Liver (tissue), 10 donors: ENCODE measurements at places on chromosomes 13 and 19.
A peak's percentile ranks its signal among the peaks of the same experiment; 100 is the strongest.

GRCh38 chr13:25110956-25111584 is 15.1 kb downstream of the PABPC3 start:
- DNase-seq, result no peak

- peak; percentile 90 for DNase-seq
These were observed 6.4 kb downstream of the KMT5C start for GRCh38 chr19:55345818-55346724.

- DNase-seq, result no peak
These were observed 11.9 kb downstream of the NCAN start for GRCh38 chr19:19223636-19224035.

DNA sequence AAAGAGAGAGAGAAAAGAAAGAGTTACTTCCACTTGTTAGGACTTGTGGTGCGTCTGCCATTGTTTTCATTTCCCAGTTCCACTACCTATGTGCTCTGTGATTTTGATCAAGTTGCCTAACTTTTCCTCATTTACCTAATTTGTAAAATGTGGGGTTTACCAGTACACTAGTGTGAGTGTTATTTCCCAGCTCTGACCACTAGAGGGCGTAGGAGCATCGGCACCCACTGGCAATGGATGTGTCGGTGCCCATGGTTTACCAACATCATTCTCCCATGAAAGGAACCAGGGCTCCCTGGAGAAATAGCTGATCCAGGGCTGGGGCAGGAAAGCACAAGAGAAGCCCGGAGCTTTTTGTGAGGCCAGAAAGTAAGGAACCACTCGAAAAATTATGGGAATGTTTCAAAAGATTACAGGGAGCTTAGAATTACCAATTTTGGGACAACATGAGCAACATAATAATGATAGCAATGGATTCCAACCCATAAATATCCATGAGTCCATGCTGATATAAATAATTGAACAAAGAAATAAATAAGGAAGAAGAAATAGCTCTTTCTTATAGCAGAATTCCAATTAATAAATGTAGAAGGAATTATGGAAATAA is 15.1 kb upstream of the CEACAM4 start:
- DNase-seq, result peak; percentile 59

DNA sequence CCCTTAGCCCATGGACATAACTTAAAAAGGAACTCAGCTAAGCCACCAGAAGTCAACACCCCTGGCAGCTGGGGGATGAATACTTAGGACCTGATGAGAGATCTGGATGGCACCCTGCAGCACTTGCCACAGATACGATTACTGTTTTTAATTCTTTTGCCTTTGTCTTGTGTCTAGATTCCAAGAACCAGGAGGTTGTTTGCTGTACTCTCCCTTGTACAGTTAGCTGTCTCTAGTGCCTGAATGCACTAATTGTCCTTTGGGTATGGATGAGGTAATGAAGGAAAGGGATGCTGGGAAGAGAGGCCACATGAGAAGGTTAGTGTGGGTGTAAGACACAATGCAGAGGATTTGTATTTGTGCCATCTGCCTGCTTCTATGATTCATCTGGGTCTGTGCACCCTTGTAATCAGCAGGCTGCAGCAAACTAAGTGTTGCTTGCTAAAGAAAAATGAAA is 385.8 kb downstream of the KCNRG start:
- DNase-seq, result no peak

DNA sequence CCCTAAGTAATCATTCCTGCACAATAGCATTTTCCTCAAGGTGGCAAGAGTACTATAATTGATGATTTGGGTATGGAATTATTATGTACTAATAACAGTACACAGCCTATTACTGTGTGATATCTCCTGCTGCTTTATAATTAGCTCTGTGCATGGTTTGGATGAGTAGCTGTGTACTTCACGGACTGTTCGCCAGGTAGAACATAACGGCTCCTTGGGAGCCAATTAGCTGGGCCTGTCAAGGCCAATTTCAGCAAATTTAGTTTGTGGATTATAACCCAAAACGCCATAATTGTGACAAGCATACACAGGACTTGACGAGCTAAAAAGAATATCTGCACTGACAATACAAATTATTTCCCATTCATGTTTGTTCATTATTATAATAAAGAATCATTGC is 1584.2 kb downstream of the SLITRK1 start:
- DNase-seq, result no peak

DNA sequence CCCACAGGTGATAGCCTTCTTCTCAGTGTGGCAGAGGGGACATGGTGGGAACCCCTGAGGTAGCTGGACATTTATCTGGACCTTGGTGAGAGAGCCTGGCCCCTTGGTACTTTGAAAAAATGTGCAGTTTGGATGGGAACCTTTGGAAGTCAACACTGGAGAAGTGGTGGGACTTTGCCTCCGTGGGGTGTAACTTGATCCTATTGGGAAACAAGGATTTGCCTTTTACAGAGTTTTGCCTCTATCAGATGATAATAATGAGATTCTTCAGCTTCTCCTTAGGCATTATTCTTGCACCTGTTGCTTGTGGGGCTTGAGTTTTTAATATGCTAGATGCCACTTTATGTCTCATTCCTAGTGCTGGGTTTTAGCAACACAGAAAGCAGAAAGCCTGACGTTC is 99.0 kb downstream of the ERCC5 start:
- no peak for DNase-seq

DNA sequence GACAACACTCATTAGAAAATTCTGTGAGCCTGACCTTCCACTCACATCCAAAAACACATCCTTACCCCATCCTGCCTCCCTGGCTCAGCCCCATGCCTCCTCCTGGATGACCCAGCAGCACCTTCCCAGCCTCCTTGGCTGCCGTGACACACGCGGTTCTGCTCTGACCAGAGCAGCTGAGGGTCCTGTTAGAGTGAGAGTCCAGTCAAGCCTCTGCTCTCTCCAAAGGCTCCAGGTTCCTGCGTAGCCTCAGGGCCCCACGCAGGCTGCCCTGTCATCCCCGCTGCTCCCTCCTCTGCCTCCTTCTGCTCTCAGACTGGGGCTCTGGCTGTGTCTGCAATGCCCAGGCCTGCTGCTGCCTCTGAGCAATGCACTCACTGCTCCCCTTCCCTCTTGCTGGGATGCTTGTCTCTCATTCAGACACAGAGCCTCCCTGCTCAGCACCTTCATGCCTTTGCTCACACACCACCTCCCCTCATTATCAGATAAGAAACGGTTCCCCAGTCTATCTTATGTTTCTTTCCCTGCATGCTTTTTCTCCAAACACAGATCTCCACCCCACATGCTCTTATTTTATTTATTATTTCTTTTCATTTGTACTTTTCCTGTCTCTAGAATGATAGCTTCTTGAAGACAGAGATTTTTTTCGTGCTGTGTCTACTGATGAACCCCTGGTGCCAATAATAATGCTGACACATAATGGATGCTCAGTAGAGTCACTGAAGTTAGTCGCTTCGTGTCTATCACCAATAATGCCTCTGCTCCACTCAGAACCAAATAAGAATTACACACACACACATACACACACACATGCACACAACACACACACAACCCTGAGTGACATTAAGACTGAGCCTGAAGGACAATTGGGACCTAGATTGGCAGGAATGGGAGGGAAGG is 10.2 kb upstream of the SIGLEC6 start:
- peak; percentile 33 for DNase-seq

GRCh38 chr19:30686826-30687566 is 314.8 kb downstream of the ZNF536 start:
- DNase-seq, result no peak

DNA sequence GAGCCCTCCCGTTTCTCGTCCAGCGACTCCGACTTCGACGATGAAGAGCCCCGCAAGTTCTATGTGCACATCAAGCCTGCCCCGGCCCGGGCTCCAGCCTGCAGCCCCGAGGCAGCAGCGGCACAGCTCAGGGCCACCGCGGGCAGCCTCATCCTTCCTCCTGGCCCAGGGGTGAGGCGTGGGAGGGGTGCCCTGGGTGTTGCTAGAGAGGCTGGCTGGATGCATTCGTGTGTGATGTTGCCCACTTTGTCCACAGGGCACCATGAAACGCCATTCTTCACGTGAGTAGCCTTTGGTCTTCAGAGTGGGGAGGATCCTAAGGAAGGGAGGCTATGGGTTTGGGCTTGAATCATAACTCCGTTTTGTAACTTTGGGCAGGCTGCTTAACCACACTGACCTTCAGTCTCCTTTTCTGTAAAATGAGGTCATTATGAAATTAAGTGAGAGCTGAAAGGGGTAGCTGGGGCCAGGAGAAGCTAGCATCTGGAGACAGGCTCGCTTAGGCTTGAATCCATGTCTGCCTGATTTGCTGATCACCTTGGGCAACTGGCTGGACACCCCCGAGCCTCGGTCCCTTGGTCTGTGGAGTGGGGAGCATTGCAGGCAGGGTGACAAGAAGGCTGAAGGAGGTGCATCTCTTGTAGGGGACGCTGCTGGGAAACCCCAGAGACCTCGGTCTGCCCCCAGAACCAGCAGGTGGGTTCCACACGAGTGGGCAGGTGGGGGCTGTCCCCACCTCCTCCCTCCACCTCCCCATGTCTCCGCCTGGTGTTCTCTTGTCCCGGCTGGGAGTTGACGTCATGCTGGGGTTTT is 18.7 kb upstream of the B3GNT3 start:
- DNase-seq, result no peak

- DNase-seq, result no peak
These were observed 29.7 kb downstream of the MCF2L start for GRCh38 chr13:112998521-112999280.

- no peak for DNase-seq
These were observed 17.7 kb downstream of the SIAH3 start for GRCh38 chr13:45833663-45834375.

- no peak for DNase-seq
These were observed 5.3 kb downstream of the KLK10 start for GRCh38 chr19:51014242-51014641.

DNA sequence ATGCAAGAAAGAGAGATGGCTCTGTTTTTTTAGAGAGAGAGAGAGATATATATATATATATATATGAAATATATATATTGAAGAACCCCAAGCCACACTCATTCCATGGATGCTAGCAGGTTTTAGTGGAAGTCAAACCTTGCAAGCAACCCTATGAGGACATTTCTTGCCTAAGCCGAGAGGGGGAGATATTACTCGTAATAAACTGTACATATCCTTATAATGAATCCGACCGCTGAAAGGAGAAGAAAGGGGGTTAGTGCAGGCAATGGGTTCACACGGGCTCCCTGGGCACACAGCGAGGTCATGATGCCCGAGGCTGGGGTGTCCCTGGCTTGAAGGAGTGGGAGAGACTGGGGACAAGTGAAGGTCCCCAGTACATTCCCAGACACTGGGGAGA is 78.3 kb downstream of the IER2 start:
- no peak for DNase-seq

DNA sequence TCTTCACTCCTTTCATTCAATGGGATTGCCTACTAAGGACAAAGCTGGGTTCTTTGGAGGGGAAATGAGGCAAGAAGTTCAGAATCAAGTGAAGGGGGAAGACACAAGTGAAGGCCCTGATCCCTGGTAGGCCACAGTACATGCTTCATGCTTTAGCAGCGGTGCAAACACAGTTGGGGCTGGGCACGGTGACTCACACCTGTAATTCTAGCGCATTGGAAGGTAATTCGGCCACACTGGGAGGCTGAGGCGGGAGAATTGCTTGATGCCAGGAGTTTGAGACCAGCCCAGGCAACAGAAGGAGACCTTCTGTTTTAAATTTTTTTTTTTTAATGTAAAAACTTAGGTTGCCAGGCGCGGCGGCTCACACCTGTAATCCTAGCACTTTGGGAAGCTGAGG is 23.4 kb upstream of the GATAD2A start:
- no peak for DNase-seq

GRCh38 chr19:40689339-40690049 is 957 bp downstream of the NUMBL start:
- no peak for DNase-seq

GRCh38 chr19:41934849-41935374 is 6.7 kb upstream of the ERFL start:
- peak; percentile 74 for DNase-seq

DNA sequence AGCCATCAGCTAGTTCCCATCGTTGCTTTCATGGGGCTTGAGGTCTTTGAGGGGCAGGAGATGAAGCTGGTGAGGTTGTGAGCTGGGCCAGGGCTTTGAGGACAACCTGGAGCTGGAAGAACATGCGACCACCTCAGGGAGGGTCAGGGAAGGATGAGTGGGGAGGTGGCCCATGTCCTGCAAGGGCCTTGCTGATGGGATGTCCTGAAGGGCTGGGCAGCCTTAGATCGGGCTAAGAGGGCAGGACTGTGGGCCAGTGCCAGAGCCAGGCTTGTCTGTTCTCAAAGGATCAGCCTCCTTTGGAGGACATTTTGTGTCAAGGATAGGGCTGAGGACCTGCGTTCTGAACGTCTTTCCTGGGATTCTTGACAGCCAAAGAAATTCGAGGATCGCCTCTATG is 10.5 kb downstream of the CYTH2 start:
- DNase-seq, result no peak
